ENCODE measurements at places on chromosomes 6 and 20.
A peak's percentile ranks its signal among the peaks of the same experiment; 100 is the strongest.

GRCh38 chr6:127884134-127884533 lies 16.7 kb downstream of the THEMIS start:
- DNase-seq = no peak

- DNase-seq = no peak
Measured at GRCh38 chr6:56995347-56995902, 40.5 kb downstream of the BEND6 start.

GRCh38 chr20:42484335-42484734 lies 705.4 kb downstream of the PTPRT start:
- no peak for DNase-seq

GRCh38 chr6:154611241-154611640 lies 100.8 kb upstream of the CNKSR3 start:
- no peak for DNase-seq

GRCh38 chr20:64116016-64116415 lies 8.7 kb upstream of the NPBWR2 start:
- DNase-seq = no peak

DNA sequence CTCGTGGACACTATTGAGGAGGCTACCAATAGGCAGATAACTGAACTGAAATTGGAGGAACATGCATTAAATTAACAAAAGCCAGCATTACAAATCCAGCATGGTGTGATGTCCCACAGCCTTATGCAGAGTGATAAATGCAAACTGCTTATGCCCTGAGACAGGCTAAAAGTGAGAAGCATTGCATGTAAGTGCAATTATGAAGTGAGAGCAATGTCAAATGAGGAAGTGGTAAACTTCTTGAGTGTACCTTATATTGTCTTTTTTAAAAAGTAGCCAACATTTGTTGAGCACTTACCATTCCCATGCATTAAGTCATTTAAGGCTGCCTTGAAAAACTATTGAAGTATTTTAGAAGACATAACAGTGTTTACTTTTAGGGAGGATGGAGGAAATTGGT lies 212.2 kb downstream of the TBC1D7 start:
- peak; percentile 45 for DNase-seq

DNA sequence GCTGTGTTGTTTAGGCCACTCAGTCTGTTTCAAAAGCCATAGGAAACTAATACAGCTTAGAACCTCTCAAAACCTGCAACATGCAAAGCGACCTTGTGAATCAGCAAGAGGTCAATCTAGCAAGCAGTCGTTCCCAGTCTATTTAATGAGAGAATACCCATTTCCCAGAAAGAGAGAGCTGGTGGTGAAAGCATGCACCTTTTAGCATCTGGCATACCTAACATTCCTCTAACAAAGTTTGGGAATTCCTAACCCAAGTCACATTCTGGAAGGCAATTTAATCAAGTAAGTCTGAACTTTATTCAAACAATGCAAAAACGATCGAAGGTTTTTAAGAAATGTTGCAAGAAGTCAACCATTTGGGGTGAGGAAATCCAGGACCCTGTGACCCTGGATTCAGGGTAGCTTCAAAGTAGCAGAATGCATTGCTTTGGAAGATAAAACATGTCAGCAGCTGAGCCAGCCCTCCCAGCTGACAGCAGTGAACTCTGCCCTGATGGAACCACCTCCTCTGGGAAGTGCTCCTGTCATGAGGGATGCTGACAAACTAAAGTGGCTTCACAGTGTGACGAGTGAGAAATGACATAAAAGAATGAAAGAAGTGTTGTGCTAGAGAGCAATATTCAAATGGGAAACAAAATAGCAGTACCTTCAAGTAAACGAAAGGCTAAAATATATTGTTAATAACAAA lies 104.8 kb downstream of the GMDS start:
- DNase-seq = no peak

GRCh38 chr20:57705127-57705899 lies 4.5 kb downstream of the PMEPA1 start:
- DNase-seq = no peak

GRCh38 chr6:15458021-15458459 lies 204.8 kb downstream of the DTNBP1 start:
- no peak for DNase-seq

DNA sequence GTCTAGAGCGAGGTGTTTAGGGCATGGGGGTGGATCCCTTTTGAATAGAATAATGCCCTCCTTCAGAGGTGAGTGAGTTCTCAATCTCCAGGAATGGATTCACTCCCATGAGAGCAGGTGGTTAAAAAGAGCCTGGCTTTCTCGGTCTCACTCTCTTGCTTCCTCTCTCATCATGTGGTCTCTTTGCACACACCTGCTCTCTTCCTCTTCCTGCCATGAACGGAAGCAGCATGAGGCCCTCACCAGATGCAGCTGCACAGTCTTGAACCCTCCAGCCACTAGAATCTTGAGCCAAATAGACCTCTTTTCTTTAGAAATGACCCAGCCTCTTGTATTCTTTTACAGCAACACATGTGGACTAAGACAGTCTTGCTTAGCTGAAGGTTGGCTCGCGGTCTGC lies 119.3 kb downstream of the BMP7 start:
- DNase-seq = peak; percentile 45

DNA sequence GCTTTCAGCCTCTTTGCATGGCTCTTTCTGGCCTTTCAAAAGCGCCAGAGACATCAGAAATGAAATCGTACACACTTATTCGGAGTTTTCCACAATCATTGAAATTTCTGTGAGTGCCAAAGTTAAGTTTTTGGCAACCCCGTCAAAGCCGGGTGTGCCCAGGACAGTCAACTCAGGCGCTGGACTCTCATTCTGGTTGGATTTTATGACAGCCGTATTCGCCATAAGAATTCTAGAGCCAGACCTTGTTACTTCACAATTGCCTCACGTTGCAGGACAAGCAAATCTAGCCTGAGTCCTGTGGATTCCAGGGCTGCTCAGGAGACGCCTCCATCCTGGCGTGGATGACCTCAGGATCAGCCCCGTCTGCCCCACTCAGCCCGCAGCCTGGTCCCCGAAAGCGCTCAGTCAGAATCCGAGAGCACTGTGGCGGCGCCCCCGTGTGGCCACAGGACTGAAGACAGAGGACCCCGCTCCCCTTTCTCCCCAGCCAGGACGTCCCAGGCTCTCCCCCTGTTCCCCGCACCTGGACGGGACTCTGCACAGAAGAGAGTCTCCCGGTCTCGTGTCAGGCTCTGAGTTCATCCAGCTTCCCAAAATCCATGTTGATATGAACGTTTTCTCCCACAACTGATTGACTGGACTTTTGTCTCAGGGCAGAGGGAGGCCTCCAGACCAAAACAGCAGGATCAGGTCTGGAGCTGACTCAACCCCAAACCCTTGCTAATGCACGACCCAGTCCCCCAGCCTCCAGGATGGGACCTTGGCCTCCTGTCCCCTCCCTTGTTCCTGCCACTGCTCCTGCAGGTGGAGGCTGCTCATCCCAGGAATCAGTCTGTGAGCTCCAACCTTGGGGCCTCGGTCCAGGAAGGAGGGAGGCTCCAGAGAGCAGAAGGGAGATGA lies 38.2 kb downstream of the MICA start:
- DNase-seq = peak; percentile 90

- no peak for DNase-seq
Measured at GRCh38 chr20:15703171-15703911, 869.9 kb downstream of the KIF16B start.

DNA sequence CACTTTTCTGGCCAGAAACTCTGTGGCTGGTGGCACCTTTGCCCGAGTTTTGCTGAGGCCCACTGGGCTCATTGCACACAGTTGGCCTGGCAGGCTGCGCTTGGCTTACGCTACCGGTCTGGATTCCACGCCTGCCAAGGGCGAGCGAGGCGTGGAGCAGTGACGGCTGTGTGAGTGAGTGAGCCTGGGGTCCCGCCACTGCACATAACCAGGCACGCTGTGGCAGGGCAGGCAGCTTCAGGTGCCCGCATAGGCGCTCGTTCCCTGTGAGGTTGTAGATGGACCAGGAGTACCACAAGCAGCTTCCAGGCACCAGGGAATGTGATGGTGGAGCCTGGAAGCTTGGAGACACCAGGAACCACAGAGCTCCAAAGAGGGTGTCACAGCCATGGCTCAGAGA lies 190.1 kb upstream of the DEFB112 start:
- no peak for DNase-seq

- no peak for DNase-seq
Measured at GRCh38 chr6:156337801-156338200, 439.4 kb upstream of the ARID1B start.

- no peak for DNase-seq
Measured at GRCh38 chr6:116436586-116436985, 24.6 kb upstream of the CALHM6 start.

- DNase-seq = no peak
Measured at GRCh38 chr20:42603655-42604054, 586.1 kb downstream of the PTPRT start.
